Activated T-cell treated with anti-CD3 and anti-CD28 coated beads for 4 hours (primary cell): ENCODE measurements at places on chromosomes 13 and 19.

DNA sequence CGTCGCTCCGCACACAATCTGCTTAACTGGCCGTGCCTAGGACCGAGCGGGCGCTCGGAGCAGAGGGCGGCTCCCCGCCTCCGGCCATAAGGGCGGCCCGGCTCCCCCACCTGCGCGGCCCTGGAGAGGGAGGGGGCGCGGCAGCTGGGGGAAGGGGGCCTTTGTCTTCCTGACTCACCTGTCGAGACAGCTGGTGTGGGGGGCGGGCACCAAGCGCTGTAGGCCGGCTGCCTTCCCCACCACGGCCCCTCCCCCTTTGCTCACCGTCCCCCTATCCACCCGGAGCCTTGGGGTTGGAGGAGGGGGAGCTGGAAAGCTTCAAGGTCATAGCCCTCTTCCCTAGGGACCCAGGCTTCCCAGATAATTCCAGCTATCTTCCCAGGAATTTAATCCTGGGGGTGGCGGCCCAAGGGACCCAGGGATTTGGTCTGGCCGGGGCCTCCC lies 1.2 kb downstream of the VASP start:
- peak; percentile 45 for DNase-seq

GRCh38 chr13:102003848-102004570 lies 397.8 kb downstream of the FGF14 start:
- no peak for DNase-seq

- DNase-seq, result no peak
Measured at GRCh38 chr13:26819046-26819445, 58.5 kb upstream of the GPR12 start.

- DNase-seq, result no peak
Measured at GRCh38 chr19:53311897-53312296, 21.7 kb upstream of the ZNF845 start.

DNA sequence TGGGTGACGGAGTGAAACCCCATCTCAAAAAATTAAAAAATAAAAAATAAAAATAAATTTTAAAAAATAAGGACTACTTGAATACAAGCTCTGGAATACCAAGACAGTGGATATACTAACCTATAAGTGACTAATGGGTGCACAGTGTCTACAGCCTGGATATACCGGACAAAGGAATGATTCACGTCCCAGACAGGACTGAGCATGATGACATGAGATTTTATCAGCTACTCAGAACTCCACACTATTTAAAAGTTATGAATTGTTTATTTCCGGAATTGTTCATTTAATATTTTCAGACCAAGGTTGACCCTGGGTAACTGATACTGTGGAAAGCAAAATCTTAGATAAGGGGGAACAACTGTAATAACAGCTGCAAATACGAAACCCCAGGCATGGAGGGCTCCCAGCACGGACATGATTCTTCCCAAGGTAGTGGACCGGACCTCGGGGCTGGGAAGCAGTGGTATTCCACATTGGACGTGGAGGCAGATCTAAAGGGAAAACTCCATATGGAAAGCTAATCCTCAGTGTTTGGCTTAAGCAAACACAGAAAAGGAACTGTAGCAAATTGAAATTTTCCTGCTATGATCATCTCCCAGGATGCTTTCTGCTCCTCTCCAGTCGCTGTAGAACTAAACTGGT lies 102.6 kb upstream of the TSHZ3 start:
- no peak for DNase-seq
